WTC11 (cell line): ENCODE measurements at places on chromosomes 12 and 14.

- no peak for DNase-seq
Measured at GRCh38 chr14:68239988-68240771, 420.6 kb downstream of the RAD51B start.

DNA sequence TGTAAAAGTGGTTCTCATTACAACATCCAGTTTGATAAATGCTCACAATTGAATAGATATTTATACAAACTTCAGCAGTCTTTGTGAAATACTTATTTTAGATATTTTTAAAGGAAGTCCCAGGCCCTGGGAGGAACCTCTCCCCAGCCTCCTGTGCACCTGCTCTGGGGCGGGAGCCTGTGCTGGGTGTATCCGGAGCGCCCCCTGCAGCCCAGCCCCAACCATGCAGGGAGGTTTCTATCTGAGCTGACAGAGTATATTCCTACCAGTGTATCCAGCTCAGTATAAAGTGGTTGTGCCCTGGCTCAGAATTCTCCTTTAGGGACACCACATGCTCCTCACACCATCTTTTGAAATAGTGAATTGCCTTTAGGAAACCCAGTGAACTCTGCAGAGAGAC lies 851.8 kb downstream of the TMEM121 start:
- DNase-seq = no peak

DNA sequence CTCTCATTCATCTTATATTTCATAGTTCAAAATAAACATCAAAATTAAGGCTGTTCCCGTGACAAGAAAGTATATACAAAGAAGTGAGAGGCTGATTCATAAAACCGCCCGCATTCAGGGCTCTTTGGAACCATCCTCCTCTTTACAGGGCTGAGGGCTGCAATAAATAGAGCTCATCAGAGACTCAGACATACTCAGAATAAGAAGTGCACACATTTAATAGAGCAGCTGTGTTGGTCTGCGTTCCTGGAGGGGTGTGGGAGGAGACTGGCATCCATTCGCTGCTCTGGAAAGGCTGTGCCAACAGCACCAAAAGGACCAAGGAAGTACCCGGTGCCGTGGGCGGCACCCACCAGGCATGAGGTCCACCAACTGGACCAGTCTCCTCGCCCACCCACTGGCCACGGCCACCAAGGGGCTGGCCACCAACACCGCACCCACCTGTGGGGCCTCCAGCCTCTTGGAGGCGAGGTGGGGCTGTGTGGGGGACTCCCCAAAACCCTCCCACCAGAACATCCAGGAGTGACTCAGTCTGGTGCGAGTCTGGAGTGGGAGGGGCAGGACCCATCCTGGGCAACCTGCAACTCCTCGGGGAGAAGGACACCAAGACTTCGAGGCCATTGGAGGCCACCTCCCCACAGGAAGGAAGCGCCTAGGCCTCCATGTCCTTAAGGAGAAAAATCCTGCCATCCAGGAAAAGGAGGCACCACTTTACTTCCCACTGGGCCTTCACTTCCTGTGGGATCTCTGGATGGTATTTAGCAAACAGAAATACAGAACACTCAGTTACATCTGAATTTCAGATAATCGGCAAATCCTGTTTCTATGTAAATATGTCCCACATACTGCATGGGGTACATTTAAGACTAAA lies 32.7 kb downstream of the VCPKMT start:
- DNase-seq = no peak

- DNase-seq = no peak
Measured at GRCh38 chr12:29703528-29703927, 80.2 kb downstream of the TMTC1 start.

- no peak for DNase-seq
Measured at GRCh38 chr14:102469261-102469660, 40.3 kb downstream of the ANKRD9 start.

- DNase-seq = peak; percentile 57
Measured at GRCh38 chr12:58841058-58841798, 79.1 kb downstream of the LRIG3 start.

GRCh38 chr14:93951635-93952540 lies 24.5 kb downstream of the ASB2 start:
- DNase-seq = no peak
